Fibroblast of skin of back (primary cell): ENCODE measurements at places on chromosomes 2 and 18.

DNA sequence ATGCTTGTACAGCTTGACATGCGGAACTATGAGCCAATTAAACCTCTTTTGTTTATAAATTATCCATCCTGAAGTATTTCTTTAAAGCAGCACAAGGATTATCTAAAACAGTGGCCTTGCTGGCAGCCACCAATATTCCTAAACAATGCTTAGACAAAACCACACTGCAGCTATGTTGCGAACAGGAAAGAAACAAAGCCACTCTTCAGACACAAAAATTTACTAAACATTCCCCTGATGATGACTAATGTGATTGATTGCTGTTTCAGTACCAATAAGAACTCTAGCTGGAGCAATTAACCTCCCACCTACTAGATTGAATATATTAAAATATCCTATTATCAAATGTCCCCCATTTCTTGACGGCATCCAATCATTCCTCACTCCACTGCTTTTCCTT is 325.8 kb upstream of the REG3G start:
- DNase-seq = no peak

GRCh38 chr2:127826047-127826446 is 15.1 kb upstream of the WDR33 start:
- peak; percentile 13 for DNase-seq

GRCh38 chr2:74036010-74036409 is 51.3 kb downstream of the TET3 start:
- no peak for DNase-seq

- no peak for DNase-seq
Observed at GRCh38 chr2:141767691-141768090, 363.1 kb downstream of the LRP1B start.

DNA sequence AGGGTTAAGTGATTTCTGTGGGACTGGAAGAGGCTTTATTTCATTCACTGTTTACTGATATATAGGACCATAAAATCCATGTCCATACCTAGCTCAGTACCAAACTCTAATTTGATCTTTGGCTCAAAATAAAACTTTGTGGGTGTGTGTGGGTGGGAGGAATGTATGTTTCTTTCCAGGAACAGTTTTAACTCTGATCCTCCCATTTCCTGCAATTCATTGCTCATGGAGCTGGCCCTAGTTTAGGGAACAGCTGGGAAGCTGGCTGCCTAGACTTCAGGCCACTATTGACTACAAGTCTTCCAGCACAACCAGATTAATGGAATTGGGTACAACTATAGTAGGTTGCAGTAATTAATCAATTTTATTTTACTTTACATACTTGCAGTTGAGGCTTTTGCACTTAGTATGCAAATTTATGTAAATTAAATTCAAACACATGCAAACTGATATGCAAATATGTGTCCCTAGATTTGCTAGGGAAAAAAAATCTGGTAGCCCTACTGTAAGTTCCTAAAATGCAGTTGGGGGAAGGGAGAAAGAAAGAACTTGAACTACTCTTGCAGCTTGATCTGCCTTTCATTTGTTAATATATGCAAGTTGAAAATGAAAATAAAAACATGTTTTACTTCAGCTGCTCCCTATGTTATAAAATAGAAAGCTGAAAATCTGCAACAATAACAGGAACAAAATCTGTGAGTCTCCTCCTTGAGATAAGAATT is 1070.3 kb upstream of the CELF4 start:
- no peak for DNase-seq

DNA sequence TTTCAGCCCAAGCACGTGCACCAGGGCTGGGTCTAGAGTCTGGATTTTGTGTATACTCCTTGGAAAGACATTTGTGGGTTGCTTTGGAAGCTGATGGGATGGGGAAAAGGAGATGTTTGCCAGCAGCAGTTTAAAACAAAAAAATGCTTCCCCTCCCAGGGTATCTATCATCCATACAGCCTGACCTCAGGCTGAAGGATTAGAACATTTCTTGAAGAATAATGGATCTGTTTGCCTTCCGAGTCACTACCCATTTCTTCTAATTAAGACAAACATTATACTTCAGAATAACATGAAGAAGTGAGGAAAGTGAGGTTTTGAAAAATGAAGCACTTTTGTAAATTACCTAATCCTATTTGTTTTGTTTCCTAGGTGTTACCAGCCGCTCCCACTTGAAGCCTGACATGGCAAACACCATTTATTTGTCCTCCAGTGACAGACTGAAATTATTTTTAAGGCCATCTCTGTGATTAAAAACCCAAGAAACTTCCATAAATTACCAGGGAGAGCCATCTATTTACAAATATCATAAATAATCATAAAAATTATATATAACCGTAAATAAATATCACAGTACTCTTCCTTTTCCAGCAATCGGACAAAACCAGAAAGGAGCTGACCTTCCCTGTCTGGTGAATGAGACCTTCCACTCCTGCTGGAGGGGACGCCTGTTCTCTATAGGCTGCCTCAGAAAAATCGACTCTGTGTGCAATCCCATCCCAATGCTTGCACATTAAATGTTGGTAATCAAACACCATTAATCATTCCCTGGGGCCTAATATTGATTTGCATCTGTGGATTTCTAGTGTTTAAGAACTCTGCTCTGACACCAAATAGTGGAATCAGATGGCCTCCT is 106.8 kb downstream of the C1D start:
- DNase-seq = no peak
